Mucosa of descending colon (tissue), 3 donors: ENCODE measurements at places on chromosomes 1 and 21.

DNA sequence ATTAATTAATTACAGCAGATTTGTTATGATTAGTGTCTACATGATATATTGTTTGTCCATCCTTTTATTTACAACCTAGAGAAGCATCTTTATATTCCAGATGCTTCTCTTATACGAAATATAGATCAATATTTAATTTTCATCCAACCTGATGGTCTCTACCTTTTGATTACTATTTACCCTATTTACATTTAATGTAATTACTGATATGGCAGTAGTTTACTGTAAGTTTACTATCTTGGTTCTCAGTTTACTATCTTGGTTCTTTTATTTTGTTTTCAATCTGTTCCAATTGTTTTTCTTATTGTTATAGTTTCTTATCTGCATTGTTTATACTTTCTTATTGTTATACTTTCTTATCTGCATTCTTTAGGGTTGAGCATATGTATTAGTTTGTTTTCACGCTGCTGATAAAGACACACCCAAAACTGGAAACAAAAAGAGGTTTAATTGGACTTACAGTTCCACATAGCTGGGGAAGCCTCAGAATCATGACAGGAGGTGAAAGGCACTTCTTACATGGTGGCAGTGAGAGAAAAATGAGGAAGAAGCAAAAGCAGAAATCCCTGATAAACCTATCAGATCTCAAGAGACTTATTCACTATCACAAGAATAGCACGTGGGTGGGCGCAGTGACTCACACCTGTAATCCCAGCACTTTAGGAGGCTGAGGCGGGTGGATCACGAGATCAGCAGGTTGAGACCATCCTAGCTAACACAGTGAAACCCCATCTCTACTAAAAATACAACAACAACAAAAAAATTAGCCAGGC lies 28.9 kb downstream of the FAF1 start:
- DNase-seq: no peak

DNA sequence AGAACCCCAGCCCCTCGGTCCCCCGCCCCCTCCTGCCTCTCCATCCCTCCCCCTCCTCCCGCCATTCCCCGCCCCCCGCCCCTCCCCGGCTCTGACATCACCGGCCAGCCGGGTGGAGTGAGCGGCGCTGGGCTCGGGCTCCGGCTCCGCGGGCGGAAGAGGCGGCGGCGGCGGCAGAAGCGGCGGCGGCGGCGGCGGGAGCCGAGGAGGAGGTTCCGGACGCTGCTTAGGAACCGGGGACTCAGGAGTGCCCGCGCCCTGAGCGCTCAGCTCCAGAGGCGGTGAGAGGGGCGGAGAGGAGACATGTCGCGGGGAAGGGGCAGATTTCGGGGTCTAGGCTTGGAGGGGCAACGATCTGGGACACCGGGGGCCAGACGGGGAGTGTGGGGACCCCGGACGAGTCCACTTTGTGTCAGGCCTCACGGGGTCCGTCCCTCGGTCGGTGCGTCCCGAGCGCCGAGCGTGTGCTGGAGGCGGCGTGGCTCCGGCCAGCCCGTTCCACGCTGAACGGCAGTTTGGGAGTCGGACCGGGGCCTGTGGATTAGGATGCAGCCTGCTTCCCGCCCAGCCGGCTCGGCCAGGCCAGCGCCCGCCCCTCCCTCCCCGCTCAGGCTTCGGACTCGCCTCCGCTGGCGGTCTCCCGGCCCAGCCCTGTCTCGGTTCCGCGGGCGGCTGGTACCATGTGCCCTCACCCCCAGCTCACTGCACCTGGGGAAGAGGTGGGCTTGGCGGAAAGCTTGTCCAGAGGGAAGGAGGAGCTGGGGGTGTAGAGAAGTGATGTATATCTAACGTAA lies at the start of gene PEA15:
TSS of gene PEA15 (plus strand) at position 143 of the 794 bp plus-strand sequence. CDS start 6,161 bp downstream, outside the sequence.
- DNase-seq: peak; percentile 78

- peak; percentile 22 for DNase-seq
Observed at GRCh38 chr1:227917081-227917950, 30.4 kb downstream of the WNT9A start.

DNA sequence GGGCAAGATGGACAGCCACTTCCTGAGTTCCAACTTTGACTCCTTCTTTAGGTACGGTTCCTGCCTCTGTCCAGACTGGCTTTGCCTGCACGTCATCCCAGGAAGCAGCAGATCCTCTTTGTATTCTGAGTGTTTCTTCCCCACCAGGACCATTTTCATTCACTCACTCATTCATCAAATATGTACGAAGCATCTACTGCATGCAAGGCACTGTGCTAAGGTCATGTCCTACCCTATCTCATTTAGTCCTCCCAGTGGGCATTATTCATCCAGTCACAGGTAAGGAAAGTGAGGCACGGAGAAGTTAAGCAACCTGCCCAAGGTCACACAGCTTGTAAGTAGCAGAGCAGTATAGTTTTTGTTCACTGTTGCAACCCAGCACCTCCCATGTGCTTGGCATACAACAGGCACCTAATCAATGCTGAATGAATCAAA lies 13.9 kb downstream of the CRYBG2 start:
- DNase-seq: no peak

- no peak for DNase-seq
Observed at GRCh38 chr1:76494807-76495206, 372.5 kb upstream of the ST6GALNAC5 start.

GRCh38 chr1:113677250-113678158 lies 81.8 kb downstream of the PHTF1 start:
- DNase-seq: no peak

DNA sequence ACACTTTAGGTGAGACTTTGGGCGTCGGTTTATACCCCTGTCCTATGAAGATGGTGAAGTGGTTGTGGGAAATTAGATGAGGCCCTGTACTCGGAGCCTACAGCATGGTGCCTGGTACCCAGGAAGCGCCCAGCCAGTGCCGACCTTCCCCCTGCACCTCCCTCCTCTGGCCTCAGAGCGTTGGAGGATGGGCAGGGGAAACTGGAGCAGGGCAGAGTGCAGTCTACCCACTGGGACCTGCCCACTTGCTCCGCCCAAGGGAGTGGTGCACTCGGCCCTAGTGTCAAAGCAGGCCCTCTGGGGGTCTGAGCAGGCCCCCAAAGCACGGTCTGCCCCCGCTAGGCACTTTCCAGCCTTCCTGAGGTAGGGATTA lies 13.0 kb upstream of the TTC22 start:
- peak; percentile 84 for DNase-seq
